ENCODE measurements at places on chromosomes 12 and 14.

- DNase-seq, result no peak
Measured at GRCh38 chr12:66739940-66740651, 61.2 kb upstream of the GRIP1 start.

GRCh38 chr14:101953151-101953550 lies 11.2 kb upstream of the DYNC1H1 start:
- no peak for DNase-seq

- no peak for DNase-seq
Measured at GRCh38 chr12:94247246-94247645, 98.9 kb downstream of the PLXNC1 start.

DNA sequence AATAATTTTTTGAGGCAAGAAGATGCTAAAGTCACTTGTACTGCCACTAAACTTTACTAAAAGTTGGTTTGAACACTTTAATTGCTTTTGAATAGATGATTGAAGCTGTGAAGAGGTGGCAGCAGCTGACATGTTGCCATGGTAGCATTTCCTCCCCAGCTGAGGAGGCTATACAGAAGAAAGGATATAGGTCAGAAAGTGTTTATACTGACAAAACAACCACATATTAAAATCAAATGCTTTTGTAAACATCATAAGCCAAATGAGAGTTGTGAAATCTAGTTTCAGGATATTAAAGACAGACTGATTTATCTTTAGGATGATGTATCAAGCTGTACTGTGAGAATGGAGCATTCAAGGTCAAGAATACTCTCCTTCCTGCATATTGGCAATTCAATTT lies 41.7 kb downstream of the TSPAN19 start:
- no peak for DNase-seq

DNA sequence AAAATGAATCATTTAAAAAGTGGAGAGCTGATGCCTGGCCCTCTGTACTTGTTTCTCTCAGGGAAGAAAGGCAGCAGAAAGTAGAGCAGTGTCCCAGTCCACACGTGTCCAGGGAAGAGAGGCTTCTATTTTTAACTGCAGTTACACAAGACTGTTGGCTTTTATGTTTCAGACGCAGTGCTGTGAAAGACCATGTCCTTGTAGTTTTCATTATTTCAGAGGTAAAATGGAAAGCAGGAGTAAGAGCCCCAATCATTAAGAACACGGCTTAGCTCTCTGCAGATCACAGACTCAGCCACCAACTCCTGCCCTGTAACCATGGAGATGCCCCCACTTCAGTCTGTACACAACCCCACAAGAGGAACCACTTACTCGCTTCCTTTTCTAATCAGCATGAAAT lies 336.3 kb downstream of the DAD1 start:
- no peak for DNase-seq

GRCh38 chr14:51071857-51072256 lies 23.0 kb downstream of the TRIM9 start:
- DNase-seq, result no peak

- no peak for DNase-seq
Measured at GRCh38 chr12:65986047-65986446, 144.5 kb downstream of the LLPH start.

- DNase-seq, result no peak
Measured at GRCh38 chr12:116784238-116784612, 46.1 kb downstream of the RNFT2 start.

GRCh38 chr12:24741216-24741615 lies 207.7 kb downstream of the BCAT1 start:
- no peak for DNase-seq

GRCh38 chr14:68062651-68063050 lies 243.1 kb downstream of the RAD51B start:
- DNase-seq, result no peak

DNA sequence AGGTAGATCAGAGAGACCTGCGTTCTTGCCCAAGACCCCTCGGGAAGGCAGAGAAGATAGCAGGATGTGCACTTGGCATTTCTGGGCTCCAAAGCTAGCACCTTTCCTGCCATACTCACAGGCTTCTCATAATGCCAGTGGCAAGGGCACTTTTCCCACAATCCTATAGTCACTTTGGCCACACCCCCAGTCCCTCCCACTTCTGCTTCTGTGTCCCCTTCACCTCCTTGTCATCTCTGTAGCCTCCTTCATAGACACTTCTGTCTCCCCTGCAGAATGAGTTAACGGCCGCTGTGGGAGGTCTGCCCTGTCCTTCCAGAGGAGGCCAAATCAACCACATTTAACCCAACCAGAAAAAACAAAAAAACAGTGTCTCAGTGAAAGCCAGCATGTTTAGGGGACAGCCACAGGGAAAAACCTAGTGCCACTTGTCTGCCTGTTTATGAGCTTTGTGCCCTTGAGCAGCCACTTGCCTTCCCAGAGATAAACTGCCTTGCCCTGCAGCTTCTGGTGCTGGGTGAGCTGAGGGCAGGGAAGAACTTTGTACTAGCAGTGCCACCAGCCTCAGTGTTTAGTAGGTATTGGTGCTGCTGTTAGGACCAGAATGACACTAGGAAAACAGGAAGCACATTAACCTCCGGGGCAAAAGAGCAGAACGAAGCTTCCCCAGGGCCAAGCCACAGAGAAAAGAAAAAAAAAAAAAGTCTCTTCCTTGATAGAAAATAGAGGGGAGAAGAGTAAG lies 193.0 kb upstream of the PWP1 start:
- no peak for DNase-seq

DNA sequence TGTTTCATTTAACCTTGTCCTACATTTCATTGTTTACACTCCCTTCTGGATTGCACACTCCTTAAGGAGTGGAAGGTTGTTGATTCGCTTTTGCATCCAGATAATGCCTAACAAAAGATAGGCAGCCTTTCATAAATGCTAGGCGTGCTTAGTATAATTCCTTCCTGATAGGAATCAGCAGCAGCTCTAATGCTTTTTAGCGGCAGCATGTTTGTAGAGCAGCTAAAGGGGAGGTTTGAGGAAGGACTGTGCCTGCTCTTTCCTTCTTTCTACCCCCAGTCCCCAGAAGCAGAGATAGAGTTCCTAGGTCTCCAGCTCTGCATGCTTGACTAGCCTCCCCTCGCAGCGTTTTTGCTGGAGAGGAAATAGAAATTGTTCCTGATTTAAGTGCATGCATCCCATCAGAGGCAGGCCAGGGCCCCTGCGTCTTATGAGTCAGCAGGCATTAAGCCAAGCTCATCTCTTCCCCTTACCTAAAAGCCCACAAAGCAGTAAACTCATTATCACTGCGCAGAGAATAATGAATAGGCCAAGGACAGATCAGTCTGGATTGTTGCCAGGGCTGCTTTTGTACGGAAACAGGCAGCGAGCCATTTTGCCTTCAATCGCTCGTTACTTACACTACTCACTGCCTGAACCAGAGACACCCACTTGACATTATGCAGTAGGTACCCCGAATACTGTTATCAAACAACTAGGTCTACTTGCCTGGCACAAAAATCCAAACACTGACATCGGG lies 14.0 kb upstream of the TBPL2 start:
- DNase-seq, result no peak

DNA sequence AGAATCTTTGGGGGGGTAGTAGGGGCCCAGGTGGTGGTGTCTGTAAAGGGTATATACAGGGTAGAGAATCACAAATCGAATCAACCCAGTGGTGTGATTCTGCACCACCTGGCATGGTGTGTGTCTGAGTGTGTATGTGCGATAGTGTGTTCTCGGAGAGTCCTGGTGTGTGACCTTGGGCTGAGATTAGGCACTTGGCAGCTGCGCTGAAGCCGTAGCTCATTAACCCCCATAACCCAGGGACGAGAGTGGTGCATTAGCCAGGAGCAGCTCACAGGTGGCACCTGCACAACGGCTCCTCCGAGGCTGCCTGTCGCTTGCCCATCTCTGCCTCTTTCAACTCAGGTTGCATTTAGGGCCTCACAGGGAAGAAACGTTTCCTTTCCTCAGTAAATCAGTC lies 15.6 kb upstream of the TESC start:
- DNase-seq, result no peak

DNA sequence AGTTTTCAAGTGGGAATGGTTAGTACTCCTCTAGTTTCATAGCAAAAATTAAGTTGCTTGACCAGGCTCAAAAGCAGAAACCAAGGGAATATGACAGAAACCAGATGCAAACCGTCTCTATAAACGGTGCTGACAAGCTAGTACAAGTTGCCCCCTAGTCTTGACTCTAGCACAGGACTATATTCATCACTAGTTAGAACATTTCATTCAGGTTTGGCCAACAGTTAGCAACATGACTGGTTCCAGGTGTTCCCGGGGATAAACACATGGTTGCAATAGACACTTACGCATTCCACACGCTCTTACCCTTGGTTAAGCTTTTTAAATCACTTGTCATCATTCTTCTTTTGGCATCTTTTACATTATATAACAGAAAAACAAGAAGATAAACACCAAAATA lies 103.6 kb downstream of the SCFD1 start:
- no peak for DNase-seq

DNA sequence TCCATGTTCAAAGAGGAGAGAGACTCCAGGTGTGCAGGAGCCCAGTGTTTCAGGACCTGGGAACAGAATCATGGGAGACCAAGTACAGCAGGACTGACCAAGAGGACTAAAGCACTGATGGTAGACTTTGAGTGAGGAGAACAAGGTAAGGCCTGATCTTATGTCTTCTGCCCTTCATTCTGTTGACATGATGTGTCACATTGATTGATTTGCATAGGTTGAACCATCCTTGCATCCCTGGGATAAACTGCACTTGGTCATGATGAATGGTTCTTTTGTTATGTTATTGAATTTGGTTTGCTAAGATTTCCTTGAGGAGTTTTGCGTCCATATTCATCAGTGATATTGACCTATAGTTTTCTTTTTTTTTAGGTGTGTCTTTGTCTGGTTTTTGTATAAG lies 497.0 kb downstream of the TMEM121 start:
- no peak for DNase-seq

DNA sequence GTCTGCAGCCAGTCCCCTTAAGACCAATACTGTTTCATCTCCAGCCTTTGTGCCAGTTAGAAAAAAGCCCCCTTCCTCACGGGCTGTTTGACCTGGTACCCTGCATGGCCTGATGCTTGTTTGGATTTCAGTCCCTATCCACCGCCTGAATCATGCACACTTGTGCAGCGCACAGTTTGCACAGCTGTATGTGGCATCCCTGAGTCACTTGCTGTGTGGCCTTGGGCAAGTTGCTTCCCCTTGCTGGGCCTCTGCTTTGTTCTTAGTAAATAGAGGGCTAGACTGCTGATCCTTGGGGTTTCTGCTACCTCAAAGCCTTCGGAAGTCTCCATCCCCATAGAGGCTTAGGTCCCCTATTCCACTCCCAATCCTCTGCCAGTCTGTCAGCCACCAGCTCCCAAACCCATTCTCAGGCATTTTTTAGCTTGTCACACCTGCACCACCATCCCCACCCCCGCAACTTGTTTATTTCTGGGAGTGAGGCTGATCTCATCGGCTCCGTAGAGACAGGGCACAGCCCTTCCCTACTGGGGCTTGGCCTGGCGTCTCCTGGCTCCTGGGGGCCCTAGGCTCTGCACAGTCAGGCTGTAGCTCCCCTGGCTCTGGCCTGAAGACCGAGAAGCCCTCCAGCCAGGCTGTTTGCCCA lies 8.8 kb downstream of the KRT80 start:
- DNase-seq, result no peak

DNA sequence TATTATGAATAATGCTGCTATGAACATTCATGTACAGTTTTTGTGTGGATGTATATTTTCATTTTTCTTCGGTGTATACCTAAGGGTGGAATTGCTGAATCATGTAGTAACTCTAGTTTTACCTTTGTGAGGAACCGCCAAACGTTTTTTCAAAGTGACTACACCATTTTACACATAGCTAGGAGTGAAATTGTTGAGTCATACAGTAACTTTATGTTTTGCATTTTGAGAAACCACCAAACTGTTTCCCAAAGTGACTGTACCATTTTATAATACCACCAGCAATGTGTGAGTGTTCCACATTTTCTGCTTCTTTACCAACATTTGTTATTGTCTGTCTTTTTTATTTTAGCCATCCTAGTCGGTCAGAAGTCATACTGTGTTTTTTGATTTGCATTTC lies 3.1 kb upstream of the TPH2 start:
- no peak for DNase-seq

- no peak for DNase-seq
Measured at GRCh38 chr12:91687052-91688017, 458.3 kb downstream of the BTG1 start.

DNA sequence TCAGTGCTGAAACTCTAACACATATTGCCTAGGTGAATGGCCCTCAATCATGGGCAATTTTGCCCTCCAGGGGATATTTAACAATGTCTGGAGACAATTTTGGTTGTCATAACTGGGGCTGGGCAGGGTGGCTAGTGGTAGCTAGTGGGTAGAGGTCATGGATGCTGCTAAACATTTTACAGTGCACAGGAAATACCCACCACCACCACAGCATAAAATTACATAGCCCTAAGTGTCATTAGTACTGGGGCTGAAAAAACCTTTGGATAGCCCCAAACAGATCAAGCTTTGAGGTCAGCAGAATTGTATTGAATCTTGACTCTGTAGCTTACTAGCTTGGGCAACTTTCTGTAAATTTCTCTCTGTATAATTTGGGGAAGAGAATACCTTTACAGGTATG lies 758.0 kb downstream of the BCL11B start:
- DNase-seq, result no peak

DNA sequence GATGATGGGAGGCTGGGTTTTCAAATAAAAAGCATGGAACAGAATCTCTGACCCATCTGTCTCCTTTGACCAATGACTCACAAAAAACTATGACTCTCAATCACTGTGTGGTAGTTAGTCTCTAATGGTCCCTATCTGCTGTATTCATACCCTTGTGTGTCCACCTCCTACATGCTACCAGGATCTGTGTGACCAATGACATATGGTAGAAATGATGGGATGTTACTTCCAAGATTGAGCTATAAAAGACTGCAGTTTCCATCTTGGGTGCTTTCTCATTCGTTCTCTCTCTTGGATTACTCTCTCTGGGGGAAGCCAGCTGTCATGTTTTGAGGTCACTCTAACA lies 144.7 kb upstream of the BTG1 start:
- DNase-seq, result no peak

DNA sequence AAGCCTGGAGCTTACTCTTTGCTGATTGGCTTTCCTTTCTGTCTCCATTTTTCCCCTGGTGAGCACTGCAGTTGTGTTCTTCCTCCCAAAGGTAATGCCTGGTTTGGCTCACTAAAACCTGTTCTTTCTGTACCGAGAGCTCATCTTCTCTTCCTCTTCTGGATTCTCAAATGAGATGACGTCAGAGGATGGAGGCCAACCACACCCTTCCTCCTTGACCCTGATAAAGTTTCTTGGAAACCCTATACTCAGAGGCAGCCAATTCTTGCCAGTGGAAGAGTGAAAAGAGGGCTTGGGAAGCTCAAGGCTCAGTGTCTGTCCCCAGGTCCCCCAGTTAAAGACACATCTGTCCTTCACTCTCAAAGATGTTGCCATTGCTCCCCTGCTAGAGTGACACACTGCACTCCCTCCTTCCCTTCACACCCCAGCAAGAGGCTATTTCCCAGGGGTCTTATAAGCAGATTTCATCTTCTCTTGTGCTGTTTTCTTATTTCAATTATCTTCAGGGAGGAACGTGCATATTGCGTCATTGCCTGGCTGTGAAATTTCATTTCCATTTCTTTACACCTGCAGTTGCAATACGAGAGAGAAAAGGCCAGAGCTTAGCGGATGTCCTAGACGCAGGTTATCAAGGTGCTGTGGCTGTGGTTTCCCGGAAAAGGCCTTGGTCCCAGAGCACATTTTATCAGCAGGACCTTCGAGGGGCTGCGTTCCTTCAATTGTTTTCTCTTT lies 27.3 kb downstream of the NTF3 start:
- DNase-seq, result no peak

GRCh38 chr14:81062816-81063215 lies 107.4 kb downstream of the TSHR start:
- DNase-seq, result no peak

Measured in effector memory CD4-positive, alpha-beta T cell (primary cell).